Myocyte (in vitro differentiated cells): ENCODE measurements at places on chromosomes 1 and 21.

DNA sequence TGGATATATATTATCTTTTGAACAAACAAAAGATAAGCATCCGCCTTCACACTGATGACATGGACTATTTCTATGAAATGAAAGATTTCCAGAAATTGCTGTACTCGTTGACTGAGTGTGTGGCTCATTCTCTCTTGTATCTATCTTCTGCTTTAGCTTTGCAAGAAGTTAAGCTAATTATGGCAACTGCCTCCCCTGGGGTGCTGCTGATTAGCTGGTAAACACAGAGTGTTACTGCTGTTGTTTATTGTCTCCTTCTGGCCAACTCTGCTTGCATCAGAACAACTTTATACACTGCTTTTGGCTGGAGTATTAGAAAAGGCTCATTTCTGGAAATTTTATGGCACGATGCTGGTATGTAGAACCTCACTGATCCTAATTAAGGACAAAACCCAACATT lies 95.6 kb upstream of the SNX7 start:
- no peak for DNase-seq

- peak; percentile 63 for DNase-seq
Observed at GRCh38 chr1:154975409-154976059, 1.1 kb downstream of the CKS1B start.

- DNase-seq = peak; percentile 54
Observed at GRCh38 chr1:108199201-108199691, 897 bp downstream of the SLC25A24 start.

DNA sequence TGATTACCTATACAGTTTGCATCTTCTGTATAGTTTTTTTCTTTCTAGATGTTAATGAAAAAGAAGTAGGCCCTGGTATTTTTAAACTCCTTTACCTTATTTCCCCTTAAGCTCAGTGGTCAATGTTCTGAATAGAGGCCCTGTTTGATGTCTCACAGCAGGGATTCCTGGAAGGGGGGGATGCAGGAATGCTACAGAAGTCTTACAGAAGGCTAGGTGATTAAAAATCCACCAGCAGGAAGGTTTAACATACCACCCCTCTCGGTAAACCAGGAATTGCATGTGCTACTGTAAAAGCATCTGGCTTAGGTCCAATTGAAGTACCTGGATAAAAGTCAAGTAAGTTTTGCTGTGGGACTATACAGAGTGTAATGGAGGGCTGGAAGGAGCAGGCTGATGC lies 78.3 kb downstream of the NOS1AP start:
- no peak for DNase-seq

GRCh38 chr1:5570931-5571330 lies 421.3 kb downstream of the NPHP4 start:
- DNase-seq = no peak

DNA sequence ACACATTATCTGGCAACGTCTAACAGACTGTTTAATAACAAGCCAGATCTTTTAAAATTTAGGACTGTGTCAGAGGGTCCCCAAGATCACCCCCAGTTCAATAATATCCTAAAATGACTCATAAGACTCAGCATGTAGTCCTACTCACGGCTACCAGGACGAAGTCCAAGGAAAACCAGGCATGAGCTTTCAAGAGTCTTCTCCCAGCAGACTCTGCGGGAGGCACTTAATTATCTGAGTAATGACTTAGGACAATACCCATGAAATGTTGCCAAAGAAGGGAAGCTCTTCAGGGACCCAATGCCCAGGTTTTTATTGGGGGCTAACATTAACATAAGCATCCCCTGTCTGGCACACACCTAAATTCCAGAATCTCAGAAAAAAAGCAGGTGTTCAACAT lies 7.0 kb downstream of the HFM1 start:
- DNase-seq = no peak

GRCh38 chr21:33360281-33360680 lies 35.5 kb downstream of the IFNAR1 start:
- no peak for DNase-seq

DNA sequence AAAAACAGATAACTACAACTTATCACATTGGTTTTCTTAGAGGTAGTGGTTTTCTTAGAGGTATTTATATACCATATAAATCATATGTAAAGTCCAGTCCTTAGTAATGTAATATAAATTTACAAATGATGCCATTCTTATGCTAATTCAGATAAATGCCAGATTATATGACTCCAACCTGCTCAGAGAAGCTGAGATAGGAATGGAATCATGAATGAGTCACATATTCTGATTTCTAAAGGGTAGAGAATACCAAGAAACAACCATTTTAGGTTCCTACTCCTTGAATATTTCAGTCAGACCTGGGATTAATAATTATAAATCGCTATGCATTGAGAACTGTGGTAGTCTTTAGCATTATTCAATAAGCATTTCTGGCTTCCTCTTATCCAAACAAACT lies 760.1 kb upstream of the NEGR1 start:
- no peak for DNase-seq

GRCh38 chr1:17925290-17926237 lies 170.4 kb downstream of the ACTL8 start:
- no peak for DNase-seq

GRCh38 chr1:185971688-185972087 lies 237.5 kb downstream of the HMCN1 start:
- DNase-seq = peak; percentile 43

GRCh38 chr1:32886004-32886827 lies at the start of gene HPCA:
Gene HPCA (plus strand): TSS chr1:32886491. CDS start chr1:32888899, 2,408 bp downstream.
- peak; percentile 76 for DNase-seq

DNA sequence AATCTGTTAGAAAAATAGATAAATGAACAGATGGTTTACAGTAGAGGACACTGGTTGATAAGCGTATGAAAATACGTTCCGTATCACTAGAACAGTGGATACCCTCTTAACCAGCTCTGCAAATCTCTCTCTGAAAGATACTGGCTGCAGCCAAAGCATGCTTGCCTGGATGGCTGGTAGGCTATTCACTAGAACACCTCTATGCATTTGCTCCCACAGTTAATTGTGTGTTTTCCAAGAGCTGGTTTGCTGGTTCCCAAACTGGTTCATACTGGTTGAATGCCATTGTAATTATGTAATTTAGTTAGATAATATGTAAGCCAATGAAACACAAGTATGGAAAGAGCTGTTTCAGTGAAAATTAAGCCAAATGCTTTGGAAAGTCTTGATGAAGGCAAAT lies 126.6 kb downstream of the C1orf21 start:
- no peak for DNase-seq

GRCh38 chr1:20426923-20427322 lies 59.1 kb downstream of the CAMK2N1 start:
- peak; percentile 62 for DNase-seq

DNA sequence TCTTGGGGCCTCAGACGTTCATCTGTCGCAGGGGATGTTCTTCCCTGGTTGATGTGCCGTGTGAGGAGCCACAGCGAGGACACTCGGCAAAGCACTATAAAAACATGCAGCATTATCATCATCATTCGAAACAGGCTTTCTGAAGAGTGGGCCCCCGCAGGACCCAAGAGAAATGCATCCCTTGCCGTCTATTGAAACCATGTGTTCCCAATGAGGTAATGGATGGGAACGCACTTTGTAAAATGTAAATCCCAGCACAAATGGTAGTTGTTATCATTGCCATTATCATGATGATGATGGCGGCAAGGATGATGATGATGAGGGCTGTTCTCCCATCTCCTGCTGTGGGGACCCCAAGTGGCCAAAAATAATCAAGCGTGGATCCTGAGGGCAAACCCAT lies 76.8 kb downstream of the GLIS1 start:
- no peak for DNase-seq

DNA sequence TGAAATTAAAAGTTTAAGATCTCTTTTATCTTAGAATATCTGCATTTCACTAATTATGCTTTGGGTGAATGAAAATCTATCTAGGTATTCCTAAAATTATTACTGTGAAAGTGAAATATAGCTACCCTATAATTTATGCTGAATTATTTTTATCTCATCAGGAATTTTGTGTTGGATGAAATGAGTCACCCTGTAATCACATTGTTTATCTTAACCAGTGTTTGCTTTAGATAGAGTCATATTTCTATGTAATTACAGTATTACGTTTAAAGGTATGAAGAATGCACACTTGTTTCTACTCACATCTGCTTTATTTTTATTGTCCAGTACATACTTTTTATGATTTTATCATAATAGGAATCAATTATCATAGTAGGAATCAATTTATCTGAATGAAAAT lies 249.2 kb downstream of the NCAM2 start:
- DNase-seq = no peak

GRCh38 chr21:26282058-26282457 lies 111.5 kb upstream of the APP start:
- DNase-seq = no peak

DNA sequence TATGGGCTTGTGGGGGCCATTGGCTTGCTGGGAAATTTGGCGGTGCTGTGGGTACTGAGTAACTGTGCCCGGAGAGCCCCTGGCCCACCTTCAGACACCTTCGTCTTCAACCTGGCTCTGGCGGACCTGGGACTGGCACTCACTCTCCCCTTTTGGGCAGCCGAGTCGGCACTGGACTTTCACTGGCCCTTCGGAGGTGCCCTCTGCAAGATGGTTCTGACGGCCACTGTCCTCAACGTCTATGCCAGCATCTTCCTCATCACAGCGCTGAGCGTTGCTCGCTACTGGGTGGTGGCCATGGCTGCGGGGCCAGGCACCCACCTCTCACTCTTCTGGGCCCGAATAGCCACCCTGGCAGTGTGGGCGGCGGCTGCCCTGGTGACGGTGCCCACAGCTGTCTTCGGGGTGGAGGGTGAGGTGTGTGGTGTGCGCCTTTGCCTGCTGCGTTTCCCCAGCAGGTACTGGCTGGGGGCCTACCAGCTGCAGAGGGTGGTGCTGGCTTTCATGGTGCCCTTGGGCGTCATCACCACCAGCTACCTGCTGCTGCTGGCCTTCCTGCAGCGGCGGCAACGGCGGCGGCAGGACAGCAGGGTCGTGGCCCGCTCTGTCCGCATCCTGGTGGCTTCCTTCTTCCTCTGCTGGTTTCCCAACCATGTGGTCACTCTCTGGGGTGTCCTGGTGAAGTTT lies 550 bp downstream of the RXFP4 start:
- DNase-seq = no peak

- DNase-seq = no peak
Observed at GRCh38 chr21:32884062-32884461, 112.5 kb upstream of the PAXBP1 start.

GRCh38 chr1:56255516-56256152 lies 323.7 kb downstream of the PLPP3 start:
- peak; percentile 6 for DNase-seq

GRCh38 chr1:209400351-209401220 lies 182.9 kb upstream of the CAMK1G start:
- no peak for DNase-seq

DNA sequence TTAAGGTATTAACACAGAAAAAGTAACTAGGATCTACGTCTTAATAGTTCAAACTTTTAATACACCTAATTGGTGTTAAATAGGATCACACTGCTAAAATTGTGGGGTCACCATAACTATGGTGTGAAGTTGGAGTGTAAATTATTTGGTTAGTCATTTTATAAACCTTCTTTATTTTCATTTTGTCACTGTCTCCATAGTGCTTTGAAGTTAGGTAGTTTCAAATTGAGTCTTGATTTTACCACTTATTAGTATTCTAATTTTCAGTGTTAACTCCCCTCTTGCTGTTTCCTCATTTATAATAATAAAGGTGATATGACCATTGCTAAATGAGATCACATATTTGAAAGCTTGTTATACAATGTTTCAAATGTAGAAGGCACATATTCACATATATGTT lies 738.1 kb upstream of the CHRM3 start:
- no peak for DNase-seq

GRCh38 chr21:46092026-46092764 lies 5.7 kb upstream of the COL6A2 start:
- DNase-seq = peak; percentile 96

DNA sequence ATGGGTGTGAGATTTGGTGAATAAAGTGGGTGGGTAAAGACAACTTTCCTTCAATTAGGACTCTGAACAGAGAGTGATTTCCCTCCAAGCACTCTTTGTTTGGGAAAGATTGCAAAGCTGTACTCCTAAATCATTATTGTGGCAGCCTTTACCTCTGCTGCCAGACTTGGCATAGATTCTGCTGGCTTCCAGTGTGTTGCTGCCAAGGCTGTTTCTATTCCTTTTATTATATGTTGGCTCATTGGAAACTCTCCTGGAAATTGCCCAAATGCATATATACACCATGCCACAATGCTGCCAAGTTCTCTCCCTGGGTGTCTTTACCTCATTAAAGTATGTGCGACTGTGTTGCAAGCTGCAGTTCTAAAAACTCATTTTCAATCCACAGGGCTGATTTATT lies 668.0 kb downstream of the MRPL39 start:
- DNase-seq = no peak

DNA sequence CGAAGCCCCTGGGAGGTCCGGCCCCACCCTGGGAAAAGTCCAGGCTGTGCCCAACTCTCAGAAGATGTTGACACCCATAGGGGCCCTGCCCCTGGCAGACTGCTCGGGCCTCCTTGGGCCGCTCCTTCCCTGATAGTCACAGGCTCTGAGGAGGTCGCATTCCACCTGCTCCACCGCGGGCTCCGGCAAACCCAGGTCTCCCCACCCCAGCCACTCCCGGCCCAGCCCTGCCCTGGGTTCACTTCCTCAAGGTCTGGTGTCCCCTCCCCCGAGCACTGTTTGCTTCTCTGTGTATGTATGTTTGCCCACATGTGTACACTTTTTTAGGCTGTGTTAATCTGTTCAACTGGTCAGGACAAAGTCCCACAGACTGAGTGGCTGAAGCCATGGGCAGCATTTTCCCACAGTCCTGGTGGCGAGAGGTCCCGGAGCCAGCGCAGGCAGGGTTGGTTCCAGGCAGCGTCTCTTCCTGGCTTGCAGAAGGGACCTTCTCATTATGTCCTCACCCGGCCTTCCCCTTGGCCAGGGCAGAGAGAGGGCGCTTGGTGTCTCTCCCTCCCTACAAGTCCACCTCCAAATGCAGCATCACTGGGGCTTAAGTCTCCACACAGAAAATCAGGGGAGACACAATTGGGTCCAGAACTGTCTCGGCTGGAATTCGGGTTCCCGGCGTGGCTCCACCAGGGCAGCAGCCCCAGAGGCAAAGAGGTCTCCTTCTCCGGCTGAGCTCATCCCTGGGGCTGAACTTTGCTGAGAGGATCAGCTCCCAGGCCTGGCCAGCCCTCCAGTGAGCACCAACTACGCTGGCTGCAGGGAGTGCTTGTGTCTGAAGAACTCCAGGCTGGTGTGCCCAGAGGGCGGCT lies 10.5 kb upstream of the PRXL2B start:
- no peak for DNase-seq

GRCh38 chr1:11365744-11366387 lies 92.9 kb downstream of the UBIAD1 start:
- no peak for DNase-seq

GRCh38 chr21:24310788-24311187 lies 1296.5 kb downstream of the MRPL39 start:
- DNase-seq = no peak

GRCh38 chr1:204337036-204337429 lies 22.7 kb downstream of the PLEKHA6 start:
- no peak for DNase-seq

GRCh38 chr1:198291036-198291435 lies 134.2 kb downstream of the NEK7 start:
- peak; percentile 7 for DNase-seq
